ENCODE measurements at places on chromosomes 16 and 17.

DNA sequence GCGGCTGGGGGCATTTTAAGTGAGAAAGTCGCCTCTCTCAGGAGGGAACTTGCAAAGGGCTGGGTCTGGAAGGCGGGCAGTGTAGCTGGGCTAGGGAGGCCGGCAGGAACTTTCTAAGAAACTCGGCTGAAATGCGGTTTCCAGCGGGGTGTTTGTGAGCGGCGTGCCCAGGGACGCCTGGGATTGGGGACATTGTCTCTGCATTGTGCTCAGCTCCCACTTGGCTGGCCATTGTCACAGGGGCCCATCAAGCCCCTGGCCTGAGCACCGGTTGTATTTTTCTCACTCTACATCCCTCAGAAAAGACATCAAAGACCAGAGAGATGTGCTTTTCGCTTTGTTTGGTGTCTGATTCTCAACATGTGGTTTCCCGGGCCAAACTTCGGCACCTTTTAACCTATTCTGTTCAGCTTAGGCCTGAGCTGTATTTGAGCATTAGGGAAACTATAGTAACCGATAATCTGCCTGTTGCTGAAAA is 291.1 kb upstream of the IRX3 start:
- DNase-seq: no peak

- DNase-seq: no peak
Observed at GRCh38 chr17:39660397-39661385, 4.5 kb upstream of the TCAP start.

DNA sequence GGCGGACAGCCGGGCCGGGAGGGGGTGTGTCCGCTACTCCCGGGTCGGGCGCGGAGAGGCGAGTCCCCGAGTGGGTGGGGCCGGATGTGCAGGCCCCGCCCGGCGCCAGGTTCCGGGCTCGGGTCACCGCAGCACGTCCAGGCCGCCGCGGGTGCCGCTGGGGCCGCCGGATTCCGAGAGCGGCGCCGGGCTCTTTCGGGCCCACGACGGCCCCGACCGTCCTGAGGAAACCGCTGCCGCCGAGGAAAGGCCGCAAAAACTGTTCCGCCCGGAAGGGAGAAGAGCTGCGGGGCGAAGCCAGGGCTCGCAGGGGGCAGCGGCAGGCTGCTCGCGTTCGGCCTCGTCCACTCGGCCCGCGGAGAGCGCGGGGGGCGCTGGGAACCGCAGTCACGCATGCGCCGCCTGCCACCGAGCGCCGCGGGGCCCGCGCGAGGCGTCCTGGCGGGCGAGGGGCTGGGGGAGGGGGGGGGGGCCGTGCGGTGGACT is at the start of gene ZKSCAN2:
ZKSCAN2 (minus strand) TSS at position 376 of the 486 bp plus-strand sequence. CDS start 718 bp downstream, outside the sequence.
- peak; percentile 95 for DNase-seq

GRCh38 chr17:17523001-17523730 is 27.0 kb upstream of the RASD1 start:
- no peak for DNase-seq

- no peak for DNase-seq
Observed at GRCh38 chr16:88713568-88714419, 7.5 kb downstream of the CTU2 start.

- DNase-seq: peak; percentile 77
Observed at GRCh38 chr17:79949656-79950209, 85.9 kb downstream of the TBC1D16 start.

DNA sequence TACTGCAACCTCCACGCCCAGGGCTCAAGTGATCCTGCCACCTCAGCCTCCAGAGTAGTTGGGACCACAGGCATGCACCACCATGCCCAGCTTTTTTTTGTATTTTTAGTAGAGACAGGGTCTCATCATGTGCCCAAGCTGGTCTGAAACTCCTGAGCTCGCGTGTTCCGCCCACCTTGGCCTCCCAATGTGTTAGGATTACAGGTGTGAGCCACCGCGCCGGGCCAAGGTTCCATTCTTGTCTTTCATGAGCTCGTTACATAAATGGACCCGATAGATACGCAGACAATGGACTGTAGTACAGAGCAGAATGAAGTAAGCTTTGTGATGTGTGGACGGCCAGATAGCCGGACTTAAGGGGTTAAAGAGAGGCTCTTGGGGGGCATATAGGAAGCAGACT is 19.3 kb downstream of the UBN1 start:
- DNase-seq: no peak

DNA sequence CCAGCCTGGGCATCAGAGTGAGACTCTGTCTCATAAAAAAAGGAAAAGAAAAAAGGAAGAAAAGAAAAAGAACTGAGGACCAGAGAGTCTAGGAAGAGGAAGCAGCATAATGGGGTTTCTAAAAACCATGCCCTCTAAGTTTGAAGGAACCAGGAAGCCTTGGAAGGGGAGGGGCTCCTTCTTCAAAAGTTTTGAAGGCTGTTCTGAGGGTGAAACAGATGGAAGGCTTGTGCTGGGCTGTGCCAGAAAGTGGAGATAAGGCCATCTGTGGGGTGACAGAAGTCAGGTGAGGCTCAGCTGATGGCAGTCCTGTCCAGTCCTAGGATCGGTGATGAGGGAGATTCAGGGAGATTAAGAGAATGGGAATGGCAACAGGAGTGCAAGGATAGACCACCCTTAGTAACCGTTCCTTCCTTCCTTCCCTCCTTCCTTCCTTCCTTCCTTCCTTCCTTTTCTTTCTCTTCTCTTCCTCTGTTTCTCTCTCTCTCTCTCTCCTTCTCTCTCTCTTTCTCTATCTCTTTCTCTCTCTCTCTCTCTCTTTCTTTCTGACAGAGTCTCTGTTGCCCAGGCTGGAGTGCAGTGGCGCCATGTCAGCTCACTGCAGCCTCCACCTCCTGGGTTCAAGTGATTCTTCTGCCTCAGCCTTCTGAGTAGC is 182.6 kb downstream of the NTN1 start:
- no peak for DNase-seq

DNA sequence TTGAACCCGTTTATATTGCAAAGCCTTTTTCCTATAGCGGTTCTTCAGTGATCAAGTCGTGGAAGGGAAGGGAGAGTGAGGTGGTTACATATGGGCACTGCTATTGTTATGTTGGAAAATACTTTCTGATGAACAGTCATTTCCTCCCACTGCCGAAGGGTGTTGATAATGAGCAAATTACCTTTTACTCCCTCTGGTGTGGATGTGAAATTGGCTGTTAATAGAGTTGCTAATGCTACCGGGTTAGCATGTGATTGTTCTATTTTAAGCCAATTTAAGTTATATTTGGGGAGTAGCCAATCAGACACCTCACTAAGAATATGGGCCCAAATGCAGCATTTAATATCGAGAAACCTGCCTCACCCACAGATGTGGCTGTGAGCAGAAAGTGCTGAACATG is 15.6 kb upstream of the PMFBP1 start:
- no peak for DNase-seq

- no peak for DNase-seq
Observed at GRCh38 chr17:81471818-81472456, 40.7 kb downstream of the ACTG1 start.

DNA sequence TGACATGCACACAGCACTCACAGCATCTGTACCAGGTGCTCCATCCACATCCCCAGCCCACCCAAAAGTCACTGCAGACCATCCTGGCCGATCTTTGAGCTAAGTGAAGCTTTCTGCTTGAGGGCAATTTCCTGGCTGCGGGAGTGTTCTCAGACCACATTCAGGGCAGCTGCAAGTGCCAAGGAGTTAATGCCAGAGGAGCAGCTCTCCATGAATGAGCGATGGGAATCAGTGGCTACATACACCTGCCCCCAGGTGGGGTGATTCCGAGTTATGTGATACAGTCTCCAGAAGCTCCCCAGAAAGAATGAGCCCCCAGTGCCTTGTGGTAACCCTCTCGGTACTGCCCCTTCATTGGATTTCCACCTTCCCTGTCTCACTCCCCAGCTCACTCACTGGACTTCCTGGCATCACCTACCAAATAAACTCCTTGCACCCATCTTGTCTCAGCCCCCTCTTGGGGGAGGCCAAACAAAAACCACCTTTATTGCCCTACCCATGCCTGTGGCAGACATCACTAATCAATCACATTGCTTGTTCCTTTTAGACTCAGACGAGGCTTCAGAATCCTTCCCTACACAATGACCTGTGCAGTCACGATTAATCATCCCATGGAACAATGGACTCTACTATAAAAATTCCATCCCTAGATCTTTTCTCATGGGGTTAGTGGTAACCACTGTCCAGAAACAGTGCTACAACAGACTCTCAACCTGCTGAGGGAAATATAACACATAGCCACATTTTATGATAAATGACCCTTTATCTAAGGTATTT is 121.1 kb downstream of the IRX5 start:
- peak; percentile 41 for DNase-seq

GRCh38 chr17:67246653-67247415 is 1.8 kb upstream of the HELZ start:
- DNase-seq: peak; percentile 98

GRCh38 chr17:75033346-75034235 is 13.2 kb downstream of the ATP5PD start:
- peak; percentile 99 for DNase-seq

DNA sequence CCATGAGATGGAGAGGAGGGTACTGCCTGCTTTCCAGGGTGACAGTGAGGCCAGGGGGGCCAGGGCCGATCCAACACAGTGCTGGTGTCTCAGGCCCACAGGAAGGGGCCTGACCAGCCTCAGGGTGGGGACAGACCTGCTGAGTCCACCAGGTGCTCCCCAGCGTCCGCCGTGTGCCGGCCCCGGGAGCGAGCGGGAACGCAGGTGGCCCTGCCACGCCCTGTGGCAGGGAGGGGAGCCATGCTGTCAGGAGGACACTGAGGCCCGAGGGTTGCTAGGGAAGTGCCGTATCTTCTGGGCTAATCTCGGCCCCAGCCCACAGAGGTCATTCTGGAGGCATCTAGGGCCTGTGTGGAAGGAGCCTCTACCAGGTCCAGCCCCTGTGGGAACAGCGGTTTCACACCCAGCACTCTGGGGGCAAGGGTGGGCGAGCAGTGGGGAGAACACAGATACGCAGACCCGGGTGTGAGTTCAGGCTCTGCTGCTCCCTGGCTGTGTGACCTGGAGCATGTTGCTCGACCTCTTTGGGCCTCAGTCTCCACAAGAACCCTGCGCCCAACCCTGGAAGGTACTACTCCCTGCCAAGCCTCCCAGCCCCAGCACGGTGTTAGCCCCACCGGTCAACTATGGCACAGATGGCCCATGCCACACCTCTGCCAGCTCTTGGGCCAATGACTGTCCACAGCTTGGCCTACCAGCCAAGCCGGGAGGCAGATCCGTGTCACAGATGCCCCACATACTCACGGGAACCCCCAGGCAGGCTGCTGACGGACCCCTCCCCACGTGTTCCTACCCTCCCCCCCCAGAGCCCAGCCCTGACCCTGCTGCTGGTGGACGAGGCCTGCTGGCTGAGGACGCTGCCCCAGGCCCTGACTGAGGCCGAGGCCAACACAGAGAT is 43.9 kb upstream of the ZC3H18 start:
- DNase-seq: no peak

- DNase-seq: no peak
Observed at GRCh38 chr17:81176666-81177065, 10.6 kb upstream of the AATK start.

GRCh38 chr17:40243761-40244160 is 24.7 kb downstream of the WIPF2 start:
- no peak for DNase-seq

GRCh38 chr17:74223901-74224300 is 10.5 kb downstream of the TTYH2 start:
- peak; percentile 71 for DNase-seq

DNA sequence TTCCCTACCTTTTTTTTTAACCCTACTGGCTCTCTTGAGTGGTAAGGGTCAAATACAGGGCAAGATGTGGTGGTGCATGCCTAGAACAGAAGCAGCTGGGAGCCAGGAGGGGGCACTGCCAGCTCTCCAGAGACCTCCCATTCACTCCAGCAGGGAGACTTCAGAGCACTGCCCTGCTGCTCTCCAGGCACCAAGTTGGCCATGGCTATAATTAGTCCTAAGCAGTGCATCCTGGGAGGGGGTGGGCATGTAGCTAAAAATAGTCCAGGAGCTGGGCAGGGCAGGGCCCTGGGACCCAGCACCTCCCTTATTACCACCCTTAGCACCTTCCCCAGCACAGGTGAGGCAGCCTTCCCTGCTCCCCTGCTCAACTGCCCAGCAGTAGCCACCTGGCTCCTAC is 3.5 kb downstream of the CORO6 start:
- peak; percentile 63 for DNase-seq

All from islet precursor cell (in vitro differentiated cells).